ENCODE measurements at places on chromosomes 5 and 9. TPM values are rescaled to one million over a fixed set of nuclear protein-coding genes. Genes with fewer than 3 reads are reported as not detected.

- H3K27ac ChIP-seq: no peak overlapping the region
- no peaks in the 10 kb centered on the region for H3K36me3 ChIP-seq
- H3K4me3 ChIP-seq: no peak overlapping the region
- DNase-seq: no peak
- peaks cover 66% of the 10 kb centered on the region for H3K27me3 ChIP-seq
These were observed 3.5 kb downstream of the AHRR start for GRCh38 chr5:324736-325612.

DNA sequence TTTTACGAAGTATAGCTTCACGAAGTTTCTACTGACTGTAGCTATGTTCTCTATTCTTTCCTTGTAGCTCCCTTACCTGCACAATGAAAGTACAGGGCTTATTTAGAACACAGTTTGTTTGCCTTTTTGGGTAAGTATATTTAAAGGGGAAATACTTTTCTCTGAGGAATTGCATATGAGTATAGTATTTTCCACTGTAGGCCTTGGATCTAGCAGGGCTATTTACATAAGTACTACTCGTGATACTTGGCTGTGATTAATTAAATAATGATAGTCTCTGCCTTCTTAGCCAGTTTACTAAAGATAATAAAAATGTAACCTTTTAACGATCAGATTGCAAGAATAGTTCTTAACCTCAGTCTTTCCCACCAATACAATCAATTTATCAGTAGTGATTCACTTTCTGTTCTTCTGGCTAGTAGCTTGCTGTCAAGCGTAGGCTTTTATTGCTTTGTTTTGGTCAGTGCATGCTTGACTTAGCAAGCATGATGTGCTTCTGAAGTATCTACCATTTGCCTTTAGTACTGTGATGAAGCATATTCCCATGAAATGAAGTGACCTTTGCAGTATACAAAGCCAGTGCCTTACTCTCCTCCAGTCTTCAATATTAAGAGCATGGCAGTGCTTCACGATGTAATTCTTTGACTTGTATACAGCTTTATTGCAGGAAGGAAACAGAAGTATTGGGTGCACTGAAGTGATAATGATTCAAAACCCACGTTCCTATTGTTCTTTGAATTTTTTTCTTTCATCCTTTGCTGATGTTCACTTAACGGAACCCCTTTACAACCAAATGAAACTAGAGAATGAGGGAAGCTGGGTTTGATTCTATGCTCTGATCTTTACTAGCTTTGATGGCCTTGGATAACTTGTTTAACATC lies 64.2 kb downstream of the SLC44A1 start:
- no peak overlapping the region for H3K4me3 ChIP-seq
- H3K4me1 ChIP-seq: peaks cover 16% of the 10 kb centered on the region
- no peaks in the 10 kb centered on the region for H3K27me3 ChIP-seq
- no peak for DNase-seq

GRCh38 chr9:70228611-70229010 lies 30.2 kb upstream of the SMC5 start:
- no peaks in the 10 kb centered on the region for H3K4me1 ChIP-seq
- no peak for DNase-seq
- H3K27ac ChIP-seq: no peak overlapping the region
- H3K36me3 ChIP-seq: peaks cover under 1% of the 10 kb centered on the region
- peaks cover 3% of the 10 kb centered on the region for H3K27me3 ChIP-seq

SLC6A19 gene
- not detected for total RNA-seq

DNA sequence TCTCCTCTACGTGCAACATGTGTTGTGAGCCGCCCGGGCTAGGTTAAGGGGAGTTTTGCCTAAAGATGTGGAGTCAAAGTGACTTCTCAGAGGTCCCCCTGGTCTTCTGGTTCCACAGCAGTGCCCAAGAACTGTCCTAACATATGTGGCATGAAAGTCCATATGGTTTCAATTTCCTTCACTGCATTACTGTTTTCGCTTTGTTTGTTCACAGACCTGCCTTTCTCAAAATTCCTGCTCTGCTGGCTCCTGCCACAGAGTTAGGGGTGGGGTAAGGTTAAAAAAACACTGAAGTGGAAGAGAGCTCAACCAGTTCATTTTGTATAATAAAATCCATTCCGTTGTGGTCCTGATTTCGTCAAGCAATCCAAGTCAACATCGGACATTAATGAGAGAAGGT lies 289.4 kb downstream of the DMAC1 start:
- H3K4me1 ChIP-seq: no peaks in the 10 kb centered on the region
- no peaks in the 10 kb centered on the region for H3K36me3 ChIP-seq
- H3K27me3 ChIP-seq: no peaks in the 10 kb centered on the region
- no peak for DNase-seq

DNA sequence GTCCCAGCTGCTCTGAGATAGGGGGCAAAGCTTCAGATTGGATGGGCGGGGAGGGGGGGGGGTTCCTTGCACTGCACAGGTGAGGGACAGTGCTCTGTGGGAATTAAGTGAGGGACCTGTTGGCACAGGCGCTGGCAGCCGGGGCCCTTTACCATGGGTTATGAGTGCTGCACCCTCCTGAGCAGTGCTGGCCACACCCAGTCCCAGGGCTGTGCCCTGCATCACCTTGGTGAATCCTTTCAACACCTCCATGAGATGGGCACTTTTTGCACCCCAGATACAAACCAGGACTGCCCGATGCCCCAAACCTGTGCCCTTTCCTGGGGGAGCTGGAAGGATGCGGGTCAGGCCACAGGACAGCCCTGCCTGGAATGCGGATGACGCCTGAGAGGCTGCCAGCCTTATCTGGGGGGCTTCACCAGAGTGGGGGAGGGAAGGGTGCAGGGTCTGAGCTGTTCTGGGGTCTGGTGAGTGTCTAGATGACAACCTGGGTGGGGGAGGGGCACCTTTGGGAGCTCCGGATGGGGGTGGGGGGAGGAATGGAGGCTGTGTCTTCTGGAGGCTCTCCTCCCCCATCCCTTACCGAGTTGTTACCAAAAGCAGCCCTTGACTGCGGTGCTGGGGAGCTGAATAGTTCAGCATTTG lies 5.2 kb downstream of the CRB2 start:
- H3K4me1 ChIP-seq: peaks cover 5% of the 10 kb centered on the region
- DNase-seq: no peak
- no peaks in the 10 kb centered on the region for H3K36me3 ChIP-seq
- no peak overlapping the region for H3K27ac ChIP-seq

DNA sequence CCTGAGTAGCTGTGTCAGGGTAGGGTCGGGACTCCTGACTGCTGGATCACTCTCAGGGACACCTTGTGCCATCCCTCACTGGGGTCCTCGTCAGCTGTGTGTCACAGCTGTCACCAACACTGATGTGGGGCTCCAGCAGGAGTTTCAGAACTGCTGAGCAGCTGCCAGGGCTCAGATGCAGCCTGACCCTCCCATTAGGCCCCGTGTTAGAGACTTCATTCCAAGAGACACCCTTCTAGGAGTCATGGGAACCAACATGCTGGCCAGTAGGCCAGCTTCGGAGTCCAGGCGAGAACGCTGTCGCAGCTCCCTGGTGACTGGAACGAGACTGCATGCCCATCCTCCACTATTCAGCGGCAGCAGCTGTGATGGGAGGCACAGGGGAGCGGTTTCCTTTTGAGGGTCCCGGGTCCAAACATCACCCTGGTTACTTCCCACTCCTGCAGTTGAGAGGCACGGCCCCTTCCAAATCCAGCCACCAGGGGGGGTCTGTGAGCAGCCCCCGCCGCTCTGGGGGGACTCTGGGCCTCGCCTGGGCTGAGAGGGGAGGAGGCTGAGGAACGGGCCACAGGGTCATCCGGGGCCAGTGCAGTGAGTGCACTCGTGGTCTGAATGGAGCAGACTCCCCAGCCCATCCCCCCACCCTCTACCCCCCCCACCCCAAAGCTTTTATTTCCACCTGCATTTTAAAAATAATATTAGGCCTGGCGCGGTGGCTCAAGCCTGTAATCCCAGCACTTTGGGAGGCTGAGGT lies 12.6 kb upstream of the TCF7 start:
- peak overlapping the region; percentile 81 for H3K4me3 ChIP-seq
- H3K4me1 ChIP-seq: peaks cover 92% of the 10 kb centered on the region
- peak overlapping the region; percentile 97 for H3K27ac ChIP-seq
- DNase-seq: peak; percentile 79
